Stimulated activated CD8-positive, alpha-beta memory T cell treated with anti-CD3 and anti-CD28 coated beads, Interleukin-15, amount 100 ng/mL, for 4 hours (primary cell): ENCODE measurements at places on chromosomes 6 and 20.

DNA sequence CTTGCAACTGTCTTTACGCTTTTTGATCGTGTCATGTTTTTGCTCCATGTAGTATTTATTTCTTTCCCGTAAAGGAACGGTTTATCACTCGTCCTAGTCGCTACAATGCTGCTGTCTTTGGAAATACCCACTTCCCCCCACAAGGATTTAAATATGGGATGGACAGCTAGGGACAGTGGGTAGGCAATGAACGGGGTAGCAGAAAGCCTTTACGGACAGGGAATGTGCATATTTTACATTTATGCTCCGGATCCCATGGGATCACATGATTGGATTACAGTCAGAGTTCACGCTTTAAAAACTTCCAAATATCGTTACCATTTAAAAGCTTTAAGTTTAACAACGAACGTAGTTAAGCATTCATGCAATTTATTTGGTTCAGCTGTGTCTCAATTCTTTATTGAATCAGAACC is 1.2 kb downstream of the HIVEP1 start:
- DNase-seq, result no peak

- DNase-seq, result no peak
Observed at GRCh38 chr6:136315594-136315993, 25.9 kb upstream of the BCLAF1 start.

DNA sequence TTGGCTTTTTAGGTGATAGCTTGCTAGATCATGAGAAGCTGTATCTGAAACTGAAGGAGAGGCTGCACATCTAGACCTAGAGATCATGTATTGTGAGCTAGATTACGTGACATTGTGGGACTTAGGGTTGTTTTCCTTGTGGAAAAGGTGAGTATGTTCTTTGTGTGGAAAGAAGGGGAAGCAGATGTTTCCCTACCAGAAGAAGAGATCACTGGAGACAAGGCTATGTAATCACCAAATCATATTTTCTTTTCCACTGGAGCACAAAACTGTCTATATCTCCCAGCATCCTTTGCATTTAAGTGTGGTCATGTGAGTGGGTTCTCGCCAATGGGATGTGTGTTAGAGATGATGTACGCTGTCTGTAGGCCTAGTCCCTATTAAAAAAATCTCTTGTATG is 7.0 kb upstream of the EPB41L2 start:
- no peak for DNase-seq

DNA sequence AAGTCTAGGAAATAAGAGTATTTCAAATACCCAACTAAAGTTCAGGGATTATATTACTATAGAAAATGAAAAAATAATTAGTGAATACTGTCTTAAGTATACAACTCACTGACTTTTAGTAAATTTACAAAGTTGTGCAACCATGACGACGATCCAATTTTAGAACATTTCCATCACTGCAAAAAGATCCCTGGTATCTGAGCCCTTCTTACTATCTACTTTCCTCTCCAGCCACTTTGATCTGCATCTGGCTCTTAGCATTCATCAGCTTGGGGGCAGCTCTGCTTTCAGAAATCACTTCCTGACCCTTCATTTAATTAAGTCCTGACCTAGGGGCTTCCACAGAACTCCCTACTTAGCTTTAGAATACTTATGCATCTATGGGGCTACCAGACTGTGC is 38.2 kb upstream of the RBL1 start:
- no peak for DNase-seq

GRCh38 chr6:159969204-159969912 is 476 bp downstream of the IGF2R start:
- DNase-seq, result no peak

DNA sequence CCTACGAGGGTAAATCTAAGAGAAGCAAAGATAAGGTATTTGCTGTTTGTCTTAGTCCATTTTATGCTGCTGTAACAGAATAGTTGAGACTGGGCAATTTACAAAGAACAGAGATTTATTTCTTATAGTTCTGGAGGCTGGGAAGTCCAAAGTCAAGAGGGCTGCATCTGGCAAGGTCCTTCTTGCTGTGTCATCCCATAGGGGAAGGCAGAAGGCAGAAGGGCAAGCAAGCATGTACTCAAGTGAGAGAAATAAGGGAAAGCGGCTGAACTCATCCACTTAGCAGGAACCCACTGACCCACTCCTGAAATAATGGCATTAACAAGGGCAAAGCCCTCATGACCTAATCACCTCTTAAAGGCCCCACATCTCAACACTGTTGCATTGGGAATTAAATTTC is 102.7 kb downstream of the AGPAT4 start:
- DNase-seq, result no peak

GRCh38 chr6:86913795-86914194 is 23.5 kb upstream of the HTR1E start:
- no peak for DNase-seq

GRCh38 chr6:148599967-148600426 is 146.8 kb upstream of the UST start:
- DNase-seq, result no peak

- no peak for DNase-seq
Observed at GRCh38 chr6:161074496-161075121, 83.0 kb downstream of the MAP3K4 start.

DNA sequence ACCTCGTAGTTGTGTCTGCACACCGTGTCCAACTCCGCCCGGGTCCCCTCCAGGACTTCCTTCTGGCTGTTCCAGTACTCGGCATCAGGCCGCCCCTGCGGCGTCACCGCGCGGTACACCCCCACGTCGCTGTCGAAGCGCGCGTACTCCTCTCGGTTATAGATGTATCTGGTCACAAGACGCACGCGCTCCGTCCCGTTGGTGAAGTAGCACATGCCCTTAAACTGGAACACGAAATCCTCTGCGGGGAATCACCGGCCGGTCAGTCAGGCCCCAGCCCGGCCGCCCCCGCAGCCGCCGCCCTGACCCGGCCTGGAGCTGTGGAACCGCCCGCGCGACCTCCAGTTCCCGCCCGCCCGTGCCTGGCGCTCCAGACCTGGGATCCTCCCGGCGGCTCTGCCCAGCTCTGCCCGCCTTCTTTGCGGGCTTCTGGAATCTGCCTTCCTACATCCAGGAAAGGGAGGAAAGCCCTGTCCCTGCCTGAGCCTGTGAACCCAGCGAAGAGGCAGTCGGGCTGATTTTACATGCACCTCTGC is 1.6 kb downstream of the HLA-DQB1 start:
- DNase-seq, result no peak

- no peak for DNase-seq
Observed at GRCh38 chr6:16277101-16277981, 39.0 kb downstream of the GMPR start.

DNA sequence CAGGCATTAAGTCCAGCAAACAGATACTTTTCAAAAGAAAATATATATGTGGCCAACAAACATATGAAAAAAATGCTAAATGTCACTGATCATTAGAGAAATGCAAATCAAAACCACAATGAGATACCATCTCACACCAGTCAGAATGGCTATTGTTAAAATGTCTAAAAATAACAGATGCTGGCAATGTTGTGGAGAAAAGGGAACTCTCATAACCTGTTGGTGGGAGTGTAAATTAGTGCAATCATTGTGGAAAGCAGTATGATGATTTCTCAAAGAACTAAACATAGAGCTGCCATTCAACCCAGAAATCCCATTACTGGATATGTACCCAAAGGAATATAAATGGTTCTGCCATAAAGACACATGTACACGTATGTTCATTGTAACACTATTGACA is 20.6 kb downstream of the KCNQ5 start:
- no peak for DNase-seq

GRCh38 chr20:38298768-38299288 is 5.1 kb upstream of the BPI start:
- no peak for DNase-seq

GRCh38 chr6:9523462-9523861 is 891.4 kb downstream of the TFAP2A start:
- DNase-seq, result no peak

GRCh38 chr6:123771126-123771525 is 32.5 kb upstream of the NKAIN2 start:
- no peak for DNase-seq

DNA sequence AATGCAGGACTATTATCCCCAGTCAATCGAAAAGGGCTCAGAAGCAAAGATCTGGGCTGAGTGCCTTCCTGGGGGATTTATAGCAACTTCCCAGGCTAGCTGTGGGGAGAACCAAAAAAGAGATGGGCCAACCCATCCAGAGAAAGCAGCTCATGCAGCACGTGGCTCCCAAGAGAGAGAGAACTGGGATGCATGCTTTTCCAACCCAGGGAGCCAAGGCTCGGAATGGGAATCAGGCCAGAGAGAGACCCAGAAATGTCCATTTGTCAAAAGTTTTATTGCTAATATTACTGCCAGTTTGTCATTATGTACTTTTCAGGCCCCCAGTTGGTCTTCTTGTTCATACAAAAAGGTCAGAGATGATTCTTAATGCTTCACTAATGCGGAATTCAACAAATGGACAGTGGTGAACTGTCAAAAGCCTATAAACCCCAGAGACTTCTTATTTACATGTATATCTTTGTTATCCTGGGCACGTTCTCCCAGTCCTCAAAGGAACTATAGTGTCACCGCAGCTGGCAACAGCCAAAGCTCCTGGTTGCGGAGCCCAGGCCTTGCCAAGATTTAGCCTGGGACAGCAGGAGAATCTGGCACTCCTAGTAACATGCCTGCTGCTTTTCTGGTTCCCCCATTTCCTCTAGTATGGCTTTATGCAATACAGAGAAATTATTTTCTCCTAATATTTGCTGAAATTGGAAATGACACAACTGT is 139.1 kb upstream of the POU3F2 start:
- no peak for DNase-seq

- no peak for DNase-seq
Observed at GRCh38 chr6:169839029-169839481, 87.6 kb downstream of the ERMARD start.

GRCh38 chr6:30169658-30170614 is 6.6 kb downstream of the TRIM15 start:
- no peak for DNase-seq

GRCh38 chr20:48975955-48976354 is 54.4 kb downstream of the ARFGEF2 start:
- no peak for DNase-seq

DNA sequence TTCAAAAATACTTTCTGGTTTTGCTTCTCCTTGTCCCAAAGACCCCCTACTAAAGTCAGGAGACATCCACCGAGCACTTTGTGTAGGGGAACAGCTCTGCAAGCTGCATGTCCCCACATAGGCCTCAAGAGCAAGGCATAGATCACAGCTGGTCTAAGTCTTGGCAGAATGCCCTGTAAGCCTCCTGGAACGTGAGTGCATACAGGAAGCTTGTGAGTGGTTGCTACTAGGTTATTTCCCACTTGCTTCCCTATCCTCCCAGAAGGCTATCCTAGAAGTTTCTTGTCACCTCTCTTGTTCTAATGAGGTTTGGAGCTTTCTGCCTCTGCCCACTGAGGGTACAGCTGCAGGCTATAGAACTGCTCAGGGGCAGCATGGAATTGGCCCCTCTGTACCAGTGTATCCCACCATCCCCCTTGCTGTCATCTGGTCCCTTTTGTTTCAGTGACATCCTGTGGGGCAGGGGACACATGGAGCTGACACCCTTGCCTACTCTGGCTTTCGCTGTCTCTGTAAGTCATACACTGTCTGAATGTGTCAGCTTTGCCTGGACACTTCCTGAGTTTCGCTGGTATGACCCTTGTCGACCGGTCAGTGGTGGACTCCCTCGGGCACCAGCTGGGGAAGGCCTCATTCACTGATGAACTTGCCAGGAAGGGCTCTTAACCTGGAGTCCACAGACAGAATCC is 35.6 kb upstream of the KCNK16 start:
- no peak for DNase-seq

- DNase-seq, result no peak
Observed at GRCh38 chr6:17178754-17179529, 77.1 kb downstream of the STMND1 start.

DNA sequence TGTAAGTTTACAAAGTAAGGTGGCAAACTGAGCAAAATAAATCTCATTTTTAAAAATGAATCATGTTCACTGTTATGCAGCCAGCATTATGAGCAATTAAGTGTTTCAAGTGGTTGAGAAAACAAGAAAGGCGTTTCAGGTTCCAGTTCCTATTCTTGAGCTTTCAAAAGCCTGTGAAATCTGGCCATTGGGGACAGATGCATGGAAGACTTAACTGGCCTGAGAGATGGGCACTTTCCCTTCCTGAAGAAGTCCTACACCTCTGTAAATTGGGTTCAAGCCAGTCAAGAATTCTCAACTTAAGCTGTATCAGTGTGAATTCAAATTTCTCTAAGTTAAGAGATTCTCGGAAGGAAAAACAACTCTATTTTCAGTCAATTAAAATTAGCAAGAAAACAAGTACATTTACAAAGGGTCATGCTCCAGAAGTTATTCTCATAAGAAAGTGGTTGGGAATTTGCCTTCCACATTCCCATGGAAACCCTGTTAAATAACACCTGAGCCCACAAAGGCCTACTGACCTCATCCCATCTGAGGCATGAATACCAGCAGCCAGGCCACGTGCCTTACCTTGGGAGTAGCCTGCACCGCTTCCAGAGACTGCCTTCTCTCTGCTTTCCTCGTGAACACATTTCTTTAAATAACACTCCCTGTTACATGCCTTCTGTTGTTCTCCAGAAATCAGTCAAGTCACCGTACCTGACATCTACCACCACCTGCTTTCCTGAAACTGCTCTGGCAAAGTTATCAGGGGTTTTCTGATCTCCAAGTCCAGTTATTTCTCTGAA is 19.4 kb downstream of the MAP3K5 start:
- no peak for DNase-seq

GRCh38 chr6:79564636-79565035 is 27.4 kb upstream of the LCA5 start:
- no peak for DNase-seq

DNA sequence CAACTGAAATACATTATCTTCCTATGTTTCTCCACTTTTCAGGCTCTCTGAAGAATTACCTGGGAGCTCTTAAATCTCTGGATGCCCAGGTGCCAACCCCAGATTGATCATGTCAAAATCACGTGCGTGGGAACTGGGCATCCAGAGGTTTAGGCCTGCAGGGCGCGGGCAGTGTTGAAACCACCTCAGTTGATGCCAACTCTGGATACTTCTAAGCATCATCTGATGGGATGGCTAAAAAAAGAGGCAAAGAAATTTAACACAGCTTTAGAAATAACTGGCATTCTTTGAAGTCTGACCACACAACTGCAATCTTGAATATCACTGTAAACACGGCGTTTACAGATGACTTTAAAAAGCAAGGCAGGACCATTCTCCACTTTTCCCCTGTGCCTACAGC is 41.9 kb downstream of the PTGIS start:
- DNase-seq, result no peak

GRCh38 chr20:24164360-24164759 is 175.8 kb upstream of the GGTLC1 start:
- no peak for DNase-seq

GRCh38 chr20:7937328-7937727 is 2.9 kb downstream of the HAO1 start:
- no peak for DNase-seq

DNA sequence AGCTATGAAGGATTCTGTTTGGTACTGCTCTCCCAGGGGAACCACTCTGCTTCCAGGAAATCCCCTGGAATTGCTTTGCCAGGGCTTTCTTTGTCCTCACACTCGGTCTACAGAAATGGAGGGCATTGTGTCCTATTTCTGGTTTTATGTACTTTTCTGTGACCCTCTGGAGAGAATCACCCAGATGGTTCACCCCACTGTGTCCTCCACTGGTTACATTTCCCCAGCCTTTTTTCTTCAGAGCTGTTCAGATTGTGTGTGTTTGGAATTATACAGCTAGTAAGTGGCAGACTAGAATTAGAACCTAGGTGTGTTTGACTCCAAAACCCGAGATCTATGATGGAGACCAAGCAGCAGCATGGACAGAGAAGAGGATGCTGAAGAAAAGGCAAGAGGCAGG is 80.8 kb downstream of the CD164 start:
- no peak for DNase-seq
